ENCODE measurements at places on chromosomes 3 and 15.

DNA sequence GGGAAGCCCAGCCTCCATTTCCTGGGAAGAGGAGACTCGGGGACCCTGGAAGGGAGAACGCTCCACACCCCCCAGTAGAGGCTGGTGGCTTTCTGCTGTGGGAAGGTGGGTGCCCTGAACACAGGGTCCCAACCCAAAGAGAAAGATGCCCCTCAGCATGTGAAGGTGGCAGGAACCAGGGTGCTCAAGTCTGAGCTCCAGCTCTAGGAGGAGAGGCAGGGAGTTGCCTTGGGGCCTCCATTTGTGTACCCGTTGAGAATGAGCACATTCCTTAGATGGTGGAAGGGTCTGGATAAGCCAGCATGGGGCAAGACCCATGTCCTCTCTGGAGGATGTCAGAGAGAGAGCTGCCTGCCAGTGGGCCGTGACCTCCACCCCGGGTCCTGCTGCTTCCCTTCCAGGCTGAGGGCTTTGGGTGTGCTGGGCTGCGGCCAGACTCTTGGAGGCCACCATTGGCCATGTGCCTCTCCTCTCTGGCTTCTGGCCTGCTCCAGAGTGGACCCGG, 212.4 kb downstream of the TBC1D2B start:
- no peaks in the 10 kb centered on the region for H3K36me3 ChIP-seq
- no peak for DNase-seq
- peaks cover 48% of the 10 kb centered on the region for H3K27me3 ChIP-seq
- H3K4me3 ChIP-seq: no peak overlapping the region
- no peaks in the 10 kb centered on the region for H3K4me1 ChIP-seq

DNA sequence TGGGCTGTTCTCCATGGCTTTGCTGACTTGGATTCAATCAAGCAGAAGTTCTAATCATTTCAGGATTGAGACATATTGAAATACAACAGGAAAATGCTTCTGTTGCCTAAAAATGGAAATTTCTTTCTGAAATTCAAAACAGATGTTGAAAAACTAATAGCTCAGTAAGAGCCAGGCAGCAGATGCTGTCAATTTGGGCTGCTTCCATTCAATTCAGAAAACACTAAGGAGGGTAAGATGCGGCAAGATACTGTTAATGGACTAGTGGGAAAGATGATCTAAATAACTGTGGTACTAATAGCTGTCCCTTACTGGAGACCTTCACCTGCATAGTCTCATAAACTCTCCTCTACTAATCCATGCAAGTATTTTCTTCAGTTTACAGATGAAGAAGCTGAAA, 53.5 kb downstream of the DGKG start:
- no peaks in the 10 kb centered on the region for H3K4me1 ChIP-seq
- no peak overlapping the region for H3K27ac ChIP-seq
- DNase-seq: no peak
- no peaks in the 10 kb centered on the region for H3K27me3 ChIP-seq
- H3K36me3 ChIP-seq: no peaks in the 10 kb centered on the region

DNA sequence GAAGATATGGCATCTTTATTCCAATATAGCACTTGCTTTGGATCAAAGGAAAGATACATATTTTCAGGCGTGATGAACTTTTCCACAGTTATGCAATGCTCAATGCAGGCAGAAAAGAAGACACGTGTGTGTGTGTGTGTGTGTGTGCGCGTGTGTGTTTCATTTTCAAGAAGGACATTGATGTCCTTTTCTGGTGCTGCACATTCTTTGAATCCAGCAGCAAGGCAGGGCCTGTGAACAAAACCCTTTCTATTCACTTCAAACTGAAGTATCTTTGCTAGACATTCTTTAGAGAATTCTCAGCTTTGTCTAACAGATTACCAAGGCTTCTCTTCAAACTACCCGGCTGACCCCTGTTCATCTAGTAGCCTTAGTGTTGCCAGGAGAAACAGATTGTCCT, 124.6 kb downstream of the CD47 start:
- H3K4me1 ChIP-seq: no peaks in the 10 kb centered on the region
- DNase-seq: no peak
- H3K27ac ChIP-seq: no peak overlapping the region
- H3K4me3 ChIP-seq: no peak overlapping the region
- H3K36me3 ChIP-seq: no peaks in the 10 kb centered on the region

GRCh38 chr3:4782095-4782494, 197.1 kb upstream of the BHLHE40 start:
- H3K36me3 ChIP-seq: no peaks in the 10 kb centered on the region
- DNase-seq: no peak
- no peak overlapping the region for H3K4me3 ChIP-seq
- H3K27me3 ChIP-seq: no peaks in the 10 kb centered on the region
- no peak overlapping the region for H3K27ac ChIP-seq
- H3K4me1 ChIP-seq: no peaks in the 10 kb centered on the region

DNA sequence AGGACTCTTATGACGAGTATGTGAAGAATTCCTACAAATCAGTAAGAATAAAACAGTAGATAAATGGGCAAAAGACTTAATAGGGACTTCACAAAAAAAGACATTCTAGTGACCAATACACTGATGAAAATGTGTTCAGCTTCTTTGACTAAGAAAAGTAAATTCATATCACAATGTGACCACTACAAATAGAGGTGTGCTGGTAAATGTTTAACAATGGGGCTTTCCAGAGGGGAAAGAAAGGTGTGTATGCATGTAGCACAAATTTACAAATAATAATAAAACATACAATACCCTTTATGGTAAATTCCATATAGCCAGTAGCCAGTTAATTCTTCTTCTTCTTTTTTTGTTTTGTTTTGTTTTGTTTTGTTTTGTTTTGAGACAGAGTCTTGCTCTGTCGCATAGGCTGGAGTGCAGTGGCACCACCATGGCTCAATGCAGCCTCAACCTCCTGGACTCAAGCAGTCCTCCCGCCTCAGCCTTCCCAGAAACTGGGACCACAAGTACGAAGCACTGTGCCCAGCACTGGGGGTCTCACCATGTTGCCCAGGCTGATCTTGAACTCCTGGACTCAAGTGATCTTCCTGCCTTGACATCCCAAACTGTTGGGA, 17.5 kb upstream of the NMD3 start:
- no peaks in the 10 kb centered on the region for H3K4me1 ChIP-seq
- H3K27me3 ChIP-seq: no peaks in the 10 kb centered on the region
- no peak overlapping the region for H3K27ac ChIP-seq
- H3K36me3 ChIP-seq: no peaks in the 10 kb centered on the region
- H3K4me3 ChIP-seq: no peak overlapping the region

DNA sequence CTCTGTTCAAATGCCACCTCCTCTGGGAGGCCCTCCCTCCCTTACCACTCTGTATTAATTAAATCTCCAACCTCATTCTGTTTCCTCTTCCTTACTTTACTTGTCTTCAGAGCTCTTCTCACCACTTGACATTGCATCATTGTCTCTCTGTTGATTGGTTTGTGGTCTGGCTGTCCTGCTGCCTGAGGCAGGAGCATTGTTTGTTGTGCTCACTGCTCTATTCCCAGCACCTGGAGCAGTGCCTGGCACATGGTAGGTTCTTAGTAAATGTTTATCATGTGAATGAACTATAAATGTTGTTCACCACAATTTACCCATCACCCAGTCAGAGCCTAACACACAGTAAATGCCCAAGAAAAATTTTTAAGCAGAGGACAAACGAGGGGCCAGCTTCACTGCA, 6.7 kb upstream of the BFSP2 start:
- H3K4me3 ChIP-seq: no peak overlapping the region
- no peak for DNase-seq
- H3K27ac ChIP-seq: no peak overlapping the region
- H3K4me1 ChIP-seq: peaks cover 9% of the 10 kb centered on the region

GRCh38 chr15:82805994-82806406, at the start of gene FSD2:
Gene FSD2 (minus strand): TSS chr15:82806069. CDS start chr15:82787390, 18,679 bp downstream.
- H3K36me3 ChIP-seq: no peaks in the 10 kb centered on the region
- H3K27ac ChIP-seq: peak within 1 kb of the TSS; percentile 75
- no peaks in the 10 kb centered on the region for H3K27me3 ChIP-seq
- DNase-seq: peak; percentile 91
- H3K4me3 ChIP-seq: peak within 1 kb of the TSS; percentile 1
- H3K4me1 ChIP-seq: peaks cover 36% of the 10 kb centered on the region

DNA sequence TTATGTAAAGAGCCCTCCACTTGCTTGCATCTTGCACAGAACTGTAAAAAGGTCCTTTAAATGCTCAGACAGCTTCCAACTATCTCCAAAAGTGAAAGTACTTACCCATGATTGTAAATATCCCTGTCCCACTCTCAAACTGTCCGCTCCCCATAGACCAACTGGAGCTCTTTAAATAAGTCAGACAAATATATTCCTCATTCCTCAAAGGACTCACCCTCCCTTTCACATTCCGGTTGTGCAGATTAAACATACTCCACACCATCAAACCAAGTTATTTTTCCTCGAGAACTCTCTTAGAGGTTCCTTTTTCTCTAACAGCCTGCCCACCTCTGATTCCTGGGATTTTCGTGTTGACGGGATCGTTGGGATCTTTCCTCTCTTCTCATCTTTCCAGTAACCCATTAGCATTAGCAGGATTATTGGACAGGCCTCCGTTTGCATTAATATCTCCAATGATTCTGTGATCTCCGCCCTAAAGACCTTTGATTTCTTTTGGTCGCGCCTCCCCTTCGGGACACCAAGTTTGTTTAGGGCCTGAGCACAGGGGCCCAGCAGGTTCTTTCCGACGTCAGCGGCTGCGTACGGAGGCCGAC, 763 bp downstream of the GOLGB1 start:
- no peaks in the 10 kb centered on the region for H3K27me3 ChIP-seq
- 0 out of 2 replicates have a peak, but pooled peaks cover 3% of the 10 kb centered on the region for H3K36me3 ChIP-seq
- H3K4me1 ChIP-seq: peaks cover 18% of the 10 kb centered on the region
- H3K27ac ChIP-seq: peak overlapping the region; percentile 80
- H3K4me3 ChIP-seq: peak overlapping the region; percentile 95
- DNase-seq: peak; percentile 54

- no peaks in the 10 kb centered on the region for H3K4me1 ChIP-seq
- H3K36me3 ChIP-seq: no peaks in the 10 kb centered on the region
- no peaks in the 10 kb centered on the region for H3K27me3 ChIP-seq
These were observed 23.9 kb upstream of the OR5H6 start for GRCh38 chr3:98240131-98240530.

DNA sequence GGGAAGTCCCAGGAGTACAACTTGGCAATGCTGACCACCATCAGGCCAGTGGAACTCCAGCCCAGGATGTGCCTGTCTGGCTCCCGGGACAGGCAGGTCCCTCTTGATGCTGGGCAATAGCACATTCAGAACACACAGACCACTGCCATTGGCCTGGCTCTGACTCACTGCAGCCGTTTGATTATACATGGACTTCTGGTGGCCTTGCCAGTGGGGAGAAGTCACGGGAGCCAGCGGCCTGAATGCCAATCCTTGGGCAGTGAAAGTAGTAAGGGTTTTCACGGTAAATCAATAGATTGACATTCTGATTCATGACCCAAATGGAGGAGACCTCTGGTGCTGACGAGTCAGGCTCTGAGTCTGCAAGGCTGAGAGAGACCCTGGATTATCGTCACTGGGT, 12.5 kb upstream of the PROK2 start:
- no peaks in the 10 kb centered on the region for H3K36me3 ChIP-seq
- no peak overlapping the region for H3K27ac ChIP-seq
- no peak overlapping the region for H3K4me3 ChIP-seq
- H3K27me3 ChIP-seq: no peaks in the 10 kb centered on the region

- no peak for DNase-seq
- no peaks in the 10 kb centered on the region for H3K36me3 ChIP-seq
- no peak overlapping the region for H3K27ac ChIP-seq
- H3K27me3 ChIP-seq: no peaks in the 10 kb centered on the region
- H3K4me1 ChIP-seq: no peaks in the 10 kb centered on the region
- no peak overlapping the region for H3K4me3 ChIP-seq
These were observed 160.7 kb upstream of the MCTP2 start for GRCh38 chr15:94070356-94071295.

GRCh38 chr15:53525894-53526293, 233.6 kb downstream of the WDR72 start:
- no peak for DNase-seq
- H3K27me3 ChIP-seq: no peaks in the 10 kb centered on the region
- H3K36me3 ChIP-seq: no peaks in the 10 kb centered on the region
- no peak overlapping the region for H3K27ac ChIP-seq
- H3K4me1 ChIP-seq: no peaks in the 10 kb centered on the region
- H3K4me3 ChIP-seq: no peak overlapping the region

DNA sequence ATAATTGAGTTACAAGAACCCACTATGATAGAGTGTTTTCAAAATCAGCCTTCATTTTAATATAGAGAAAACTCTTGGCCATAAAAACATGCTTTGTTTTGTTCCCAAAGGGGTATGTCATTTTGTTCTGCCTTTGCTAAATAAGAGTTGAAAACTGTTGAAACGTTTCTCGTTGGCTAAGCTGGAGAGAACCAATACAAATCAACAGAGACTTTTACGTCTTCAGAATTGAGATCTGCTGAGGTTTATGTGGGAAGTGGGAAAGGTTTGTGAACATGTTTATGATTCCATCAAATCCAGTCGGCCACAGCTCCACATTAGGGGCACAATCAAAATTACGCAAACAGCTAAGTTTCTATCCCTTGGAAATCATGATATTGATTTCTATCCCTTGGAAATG, 102.0 kb downstream of the IGF2BP2 start:
- no peak for DNase-seq
- H3K36me3 ChIP-seq: no peaks in the 10 kb centered on the region
- no peaks in the 10 kb centered on the region for H3K27me3 ChIP-seq
- H3K27ac ChIP-seq: no peak overlapping the region
- H3K4me3 ChIP-seq: no peak overlapping the region

DNA sequence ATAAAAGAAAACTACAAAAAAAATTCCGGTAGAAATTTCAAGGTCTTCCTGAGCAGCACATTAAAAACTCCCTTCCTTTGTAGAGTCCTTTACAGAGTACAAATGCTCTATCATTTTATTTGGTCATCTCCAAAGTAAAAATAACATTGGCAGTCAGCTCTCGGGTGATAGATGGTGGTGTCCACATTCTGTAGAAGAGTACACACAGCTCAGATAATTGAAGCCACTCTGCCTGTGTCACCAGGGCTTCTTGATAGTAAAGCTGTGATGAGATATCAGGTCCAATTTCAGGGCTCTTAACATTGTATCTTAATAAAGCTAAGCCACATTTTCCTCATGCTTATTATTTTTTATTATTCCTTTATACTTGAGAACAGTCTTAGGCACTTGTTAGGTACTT, 371.6 kb downstream of the TAFA4 start:
- H3K27me3 ChIP-seq: no peaks in the 10 kb centered on the region
- H3K36me3 ChIP-seq: no peaks in the 10 kb centered on the region
- no peak overlapping the region for H3K4me3 ChIP-seq

- H3K36me3 ChIP-seq: no peaks in the 10 kb centered on the region
- H3K4me1 ChIP-seq: peaks cover 18% of the 10 kb centered on the region
- DNase-seq: no peak
- H3K27me3 ChIP-seq: no peaks in the 10 kb centered on the region
These were observed 27.1 kb upstream of the MAP3K13 start for GRCh38 chr3:185335799-185336198.

All from MM.1S (cell line).